ENCODE measurements at places on chromosomes 13 and 19. TPM values are rescaled to one million over a fixed set of nuclear protein-coding genes. Genes with fewer than 3 reads are reported as not detected.
A peak's percentile ranks its signal among the peaks of the same experiment; 100 is the strongest.

MEF2B gene
- polyA plus RNA-seq = 0.47 TPM

SERTM1 gene
- not detected for polyA plus RNA-seq

FFAR3 gene
- polyA plus RNA-seq = not detected

ZNF491 gene
- 1.1 TPM for polyA plus RNA-seq

SPACA4 gene
- not detected for polyA plus RNA-seq

GIPC3 gene
- 2.1 TPM for polyA plus RNA-seq

DNA sequence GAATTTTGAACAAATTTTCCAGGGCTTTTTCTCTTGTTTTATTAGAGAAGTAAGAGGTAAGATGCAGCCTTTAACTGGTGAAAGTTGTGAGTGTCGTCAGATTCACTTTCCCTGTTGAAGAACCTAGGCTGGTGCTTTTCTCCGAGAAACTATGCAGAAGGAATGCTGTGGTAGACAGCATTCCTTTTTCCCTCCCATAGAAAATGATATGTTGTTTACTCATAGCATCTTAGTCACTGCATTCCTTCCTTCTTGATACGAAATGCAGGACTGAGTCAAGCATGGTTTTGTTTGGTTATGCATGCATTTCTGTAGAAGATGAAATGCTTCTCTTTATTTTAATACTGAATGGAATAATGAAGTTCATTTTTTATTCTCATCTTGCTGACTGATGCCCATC lies 3.4 kb downstream of the ITGBL1 start:
- DNase-seq = peak; percentile 12

DNA sequence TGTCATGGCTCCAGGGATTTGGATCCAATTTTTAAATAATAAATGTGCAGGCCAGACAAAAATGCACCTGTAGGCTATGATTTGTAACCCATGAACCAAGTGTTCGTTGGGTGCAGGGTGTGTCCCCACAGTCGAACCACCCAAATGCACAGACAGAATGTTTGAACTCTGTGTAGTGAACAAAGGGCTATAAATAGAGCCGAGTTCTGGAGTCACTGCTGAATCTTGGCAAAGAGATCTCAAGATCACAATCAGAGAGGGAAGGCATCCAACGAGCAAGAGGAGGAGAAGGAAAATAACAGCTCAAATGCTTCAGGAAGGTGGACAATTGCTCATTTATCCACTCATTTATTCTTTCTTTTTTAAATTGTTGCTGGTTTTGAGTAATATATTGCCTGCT lies 547.9 kb downstream of the FGF9 start:
- DNase-seq = no peak

GRCh38 chr13:38045278-38046048 lies 175.9 kb upstream of the TRPC4 start:
- DNase-seq = no peak

- DNase-seq = no peak
These were observed 75.3 kb upstream of the SCEL start for GRCh38 chr13:77460195-77460594.

DNA sequence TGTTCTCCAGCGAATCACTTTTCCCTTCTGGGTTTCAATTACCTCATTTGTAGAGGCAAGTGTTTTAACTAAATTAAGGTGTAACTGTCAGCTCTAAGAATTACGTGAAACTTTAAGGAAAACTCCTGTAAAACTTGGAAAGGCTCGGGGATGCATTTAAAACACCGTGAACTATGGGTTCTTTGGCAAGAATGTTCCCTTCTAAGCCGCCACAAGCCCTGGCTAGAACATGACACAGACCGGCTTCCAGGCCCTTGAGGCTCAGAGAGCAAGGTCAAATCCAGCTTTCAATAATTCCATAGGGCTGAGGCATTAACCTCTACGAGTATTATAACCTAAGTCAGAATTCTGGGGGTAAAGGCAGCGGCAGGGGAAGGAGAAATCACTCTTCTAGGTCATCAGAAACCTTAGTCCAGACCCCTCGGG lies 685 bp downstream of the VWA8 start:
- no peak for DNase-seq

DNA sequence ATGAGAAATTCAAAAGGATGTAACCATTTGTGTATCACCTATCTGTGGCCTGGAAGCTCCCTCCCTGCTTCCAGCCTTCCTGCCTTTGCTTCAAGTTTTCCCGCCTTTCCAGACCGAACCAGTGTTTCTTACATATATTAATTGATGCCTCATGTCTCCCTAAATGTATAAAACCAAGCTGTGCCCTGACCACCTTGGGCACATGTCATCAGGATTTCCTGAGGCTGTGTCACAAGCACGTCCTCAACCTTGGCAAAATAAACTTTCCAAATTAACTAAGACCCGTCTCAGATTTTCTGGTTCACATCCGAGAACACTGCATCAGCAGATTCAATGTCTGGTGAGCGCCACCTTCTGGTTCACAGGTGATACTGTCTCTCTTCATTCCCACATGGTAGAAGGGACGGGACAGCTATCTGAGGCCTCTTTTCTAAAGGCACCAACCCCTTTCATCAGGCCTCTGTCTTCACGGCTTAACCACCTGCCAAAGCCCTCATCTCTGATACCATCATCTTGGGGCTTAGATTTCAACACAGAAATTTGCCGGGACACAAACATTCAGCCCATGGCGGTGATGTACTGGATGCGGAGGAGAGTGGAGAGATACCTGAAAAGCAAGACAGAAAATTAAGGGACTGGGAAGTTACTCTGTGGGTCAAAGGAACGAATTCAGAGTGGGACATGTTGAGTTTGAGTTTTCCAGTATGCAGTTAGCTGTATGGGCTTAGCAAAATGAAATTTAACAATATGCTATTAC lies 58.7 kb upstream of the PABPC3 start:
- DNase-seq = peak; percentile 65

DNA sequence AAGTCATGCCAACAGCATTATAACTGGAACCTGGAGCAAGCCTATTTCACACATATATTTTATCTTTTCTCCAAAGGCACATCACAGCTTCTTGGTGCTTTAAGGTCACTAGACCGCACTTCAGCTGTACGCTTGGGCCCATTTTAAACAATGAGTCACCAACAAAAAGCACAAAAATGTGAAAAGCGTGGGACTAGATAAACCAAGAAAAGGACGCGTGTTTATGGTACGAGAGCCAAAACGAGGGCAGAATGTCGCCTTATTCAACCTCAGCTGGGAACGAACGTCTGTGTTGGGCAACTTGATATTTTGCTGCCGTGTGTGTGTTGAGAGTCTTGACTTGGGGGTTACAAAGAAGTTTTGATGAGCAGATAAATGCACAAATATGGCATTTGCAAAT lies 9.2 kb upstream of the EHD2 start:
- no peak for DNase-seq

GRCh38 chr13:102781591-102781990 lies 8.0 kb upstream of the TEX30 start:
- no peak for DNase-seq

DNA sequence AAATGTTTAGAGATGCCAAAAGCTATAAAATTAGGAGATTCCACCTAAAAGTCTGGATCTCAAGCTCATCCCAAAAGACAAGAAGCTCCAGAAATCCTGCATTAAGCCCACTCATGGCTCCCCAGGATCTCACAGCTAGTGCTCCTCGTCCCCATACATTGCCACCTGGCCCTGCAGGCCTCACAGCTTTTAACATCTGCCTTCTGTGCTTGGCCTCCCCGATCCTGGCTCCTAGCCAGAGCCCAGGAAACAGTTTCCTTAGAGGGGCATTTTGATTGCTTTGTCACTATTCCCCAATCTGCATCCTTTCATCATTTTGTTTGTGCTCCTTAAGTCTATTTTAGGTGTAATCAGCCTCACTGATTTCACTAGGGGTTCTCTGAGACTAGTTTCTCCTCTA lies 14.5 kb upstream of the DCT start:
- DNase-seq = no peak

DNA sequence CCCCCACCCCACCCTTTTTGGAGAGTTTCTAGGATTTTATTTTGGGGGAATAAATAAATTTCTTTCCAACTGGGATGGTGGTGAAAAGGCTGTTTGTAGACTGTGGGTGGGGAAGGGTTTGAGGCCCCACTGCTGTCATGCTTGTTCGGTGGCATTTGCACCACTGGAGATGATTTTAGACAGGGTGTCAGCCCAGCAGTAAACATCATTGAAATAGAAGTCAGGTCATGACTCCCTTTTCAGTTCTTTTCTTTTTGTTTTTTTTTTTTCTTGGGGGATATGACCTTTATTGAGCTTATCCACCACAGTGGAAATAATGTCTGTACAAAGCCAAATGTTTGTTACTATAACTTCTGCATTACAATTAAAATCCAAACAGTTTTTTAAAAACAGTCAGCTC lies 14.1 kb downstream of the UBAC2 start:
- no peak for DNase-seq

GRCh38 chr13:33931397-33932311 lies 113.7 kb downstream of the RFC3 start:
- DNase-seq = peak; percentile 36

DNA sequence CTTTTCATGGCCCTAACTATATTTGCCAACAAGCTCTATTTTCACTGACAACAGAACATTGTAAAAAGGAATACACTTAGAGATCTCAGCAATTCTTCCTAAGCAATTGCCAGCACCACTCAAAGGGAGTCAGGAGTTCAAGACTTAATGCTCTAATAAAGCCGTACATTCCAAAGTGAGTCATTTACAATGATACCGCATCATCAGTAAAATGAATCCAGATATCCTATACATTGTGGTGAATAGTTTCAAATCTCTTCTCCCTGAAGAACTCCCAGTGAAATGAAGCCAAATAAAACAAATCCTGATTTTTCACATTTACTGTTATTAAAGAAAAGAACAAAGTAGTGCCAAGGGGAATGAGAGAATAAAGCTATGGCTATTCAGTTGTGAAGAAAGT lies 2898.7 kb upstream of the PCDH20 start:
- DNase-seq = no peak

- DNase-seq = no peak
These were observed 11.9 kb downstream of the BCAT2 start for GRCh38 chr19:48798937-48799336.

- DNase-seq = peak; percentile 58
These were observed 460.3 kb upstream of the KLHL1 start for GRCh38 chr13:70568571-70568970.

GRCh38 chr13:106384516-106384915 lies 150.9 kb downstream of the EFNB2 start:
- DNase-seq = no peak

DNA sequence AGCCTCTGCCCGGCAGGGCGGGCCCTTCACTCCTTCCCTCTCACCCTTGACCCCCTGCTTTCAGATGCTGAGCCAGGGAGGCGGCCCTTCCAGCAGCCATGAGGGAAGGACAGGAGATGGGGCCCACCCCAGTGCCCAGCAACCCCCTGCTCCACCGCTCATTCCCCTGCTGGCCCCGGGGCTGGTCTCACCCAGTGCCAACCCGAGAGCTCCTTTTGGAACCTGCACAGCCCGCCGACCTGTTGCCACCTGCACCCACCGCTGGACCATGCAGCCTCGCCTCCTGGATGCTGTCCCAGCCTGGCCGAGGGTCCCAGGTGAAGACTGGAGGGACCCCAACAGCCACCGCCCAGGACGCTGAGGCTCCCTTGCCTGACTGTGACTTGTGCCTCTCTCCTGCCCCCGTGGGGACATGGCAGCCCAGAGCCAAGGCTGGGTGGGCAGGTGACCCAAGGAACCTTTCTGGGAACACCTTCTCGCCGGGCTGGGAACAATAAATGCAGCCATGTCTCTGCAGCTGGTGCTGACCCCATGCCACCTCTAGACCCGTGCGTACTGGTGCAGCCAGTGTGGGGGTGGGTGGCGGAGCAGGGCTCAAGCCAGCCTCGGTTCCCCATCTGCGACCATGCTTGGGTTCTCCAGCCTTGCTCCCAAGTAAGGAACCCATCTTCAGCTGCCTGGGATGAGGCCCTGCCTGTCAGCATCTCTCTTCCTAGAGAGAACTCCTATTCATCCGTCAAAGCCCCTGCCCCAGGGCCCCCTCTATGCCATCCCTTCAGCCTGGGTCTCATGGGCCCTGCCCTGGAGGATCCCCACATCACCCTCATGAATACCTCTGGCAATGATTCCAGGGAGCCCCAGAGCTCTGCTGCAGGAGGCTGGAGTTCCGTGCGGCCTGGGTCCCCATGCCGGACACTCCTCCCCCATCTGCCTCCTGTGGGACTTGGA lies 3.7 kb downstream of the FAM174C start:
- DNase-seq = no peak

GRCh38 chr13:48132961-48133360 lies 38.1 kb upstream of the MED4 start:
- no peak for DNase-seq

DNA sequence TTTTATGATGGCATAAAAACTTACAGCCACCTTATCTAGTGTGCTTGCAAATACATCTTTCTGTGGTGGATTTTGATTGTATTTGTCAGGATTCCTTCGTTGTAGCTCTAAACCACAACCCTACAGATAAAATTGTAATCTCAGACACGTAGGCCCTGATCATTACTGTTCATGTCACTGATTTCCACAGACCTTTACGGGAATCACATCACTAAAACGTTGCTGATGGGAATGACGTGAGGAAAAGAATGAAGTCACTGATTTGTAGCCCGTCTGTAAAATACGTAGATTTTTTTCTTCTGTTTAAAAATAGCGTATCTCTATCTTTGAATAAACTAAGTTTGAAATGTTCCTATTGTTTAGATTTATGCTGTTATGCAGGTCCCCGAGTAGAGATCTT lies 399.2 kb downstream of the MYO16 start:
- no peak for DNase-seq

Data from kidney (tissue), 22 donors.